Uterus (tissue), 4 donors: ENCODE measurements at places on chromosomes 2 and 18. TPM values are rescaled to one million over a fixed set of nuclear protein-coding genes. Genes with fewer than 3 reads are reported as not detected.

DNA sequence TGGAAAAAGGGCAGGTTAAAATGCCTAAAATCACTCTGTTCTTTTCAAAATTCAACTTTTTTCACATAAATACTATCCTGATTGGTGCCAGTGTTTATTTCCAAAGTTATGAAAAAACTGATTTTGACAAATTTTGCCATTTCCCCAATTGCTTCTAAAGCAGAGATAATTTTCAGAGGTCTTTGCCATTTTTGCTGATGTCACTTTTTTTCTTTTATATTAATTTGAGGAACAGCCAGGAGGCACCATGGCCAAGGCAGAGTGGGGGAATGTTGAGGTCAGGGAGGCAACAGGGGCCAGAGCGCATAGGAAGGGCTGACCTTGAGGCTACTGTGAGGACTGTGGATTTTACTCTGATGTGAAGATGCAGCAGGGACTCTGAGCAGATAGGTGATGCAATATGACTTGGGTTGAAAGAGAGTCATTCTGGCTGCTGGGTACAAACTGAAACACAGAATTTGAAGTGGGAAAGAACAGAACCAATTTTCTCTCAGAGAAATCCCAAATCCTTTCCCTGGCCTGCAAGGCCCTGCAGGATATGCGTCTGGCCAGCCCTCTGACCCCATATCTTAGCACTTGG is 75.1 kb upstream of the LDAH start:
- no peak for DNase-seq

The ASXL3 gene
- 25.0 TPM for total RNA-seq

The SPEG gene
- total RNA-seq = 28.1 TPM

The CROCC2 gene
- total RNA-seq = not detected

DNA sequence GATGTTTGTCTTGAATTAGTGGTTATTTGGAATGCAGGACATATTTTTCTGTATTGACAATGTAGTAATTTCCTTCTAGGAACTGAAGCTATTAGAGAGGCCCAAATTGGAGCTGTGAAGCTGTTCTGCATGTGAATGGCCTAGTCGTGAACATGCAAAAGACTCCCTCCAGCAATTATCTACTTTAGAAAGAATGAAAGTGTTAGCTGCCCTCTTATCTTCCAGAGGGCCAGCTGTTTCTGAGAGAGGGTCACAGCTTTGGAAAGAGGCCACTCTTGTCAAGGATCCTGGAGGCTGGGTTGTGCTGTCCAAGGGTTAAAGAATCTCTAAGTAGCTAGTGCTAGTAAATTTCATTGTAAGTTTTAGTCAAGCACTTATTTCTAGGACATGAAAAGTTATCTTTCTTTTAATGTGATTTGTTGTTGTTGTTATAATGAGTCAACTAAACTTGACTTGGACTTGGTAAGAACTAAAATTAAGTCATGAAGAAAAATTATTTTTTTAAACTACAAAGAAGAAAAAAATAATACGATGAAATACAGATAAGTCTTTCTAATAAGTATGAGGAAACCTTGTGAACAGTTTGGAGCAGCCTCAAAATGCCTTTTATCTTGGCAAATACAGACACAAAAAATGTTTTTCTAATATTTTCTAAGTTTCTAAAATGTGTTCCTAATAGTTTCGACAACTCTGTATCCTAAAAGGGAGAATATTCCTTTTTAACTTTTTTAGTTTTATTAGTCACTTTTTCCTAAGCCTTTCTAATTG is 36.8 kb downstream of the DPP4 start:
- DNase-seq = no peak

DNA sequence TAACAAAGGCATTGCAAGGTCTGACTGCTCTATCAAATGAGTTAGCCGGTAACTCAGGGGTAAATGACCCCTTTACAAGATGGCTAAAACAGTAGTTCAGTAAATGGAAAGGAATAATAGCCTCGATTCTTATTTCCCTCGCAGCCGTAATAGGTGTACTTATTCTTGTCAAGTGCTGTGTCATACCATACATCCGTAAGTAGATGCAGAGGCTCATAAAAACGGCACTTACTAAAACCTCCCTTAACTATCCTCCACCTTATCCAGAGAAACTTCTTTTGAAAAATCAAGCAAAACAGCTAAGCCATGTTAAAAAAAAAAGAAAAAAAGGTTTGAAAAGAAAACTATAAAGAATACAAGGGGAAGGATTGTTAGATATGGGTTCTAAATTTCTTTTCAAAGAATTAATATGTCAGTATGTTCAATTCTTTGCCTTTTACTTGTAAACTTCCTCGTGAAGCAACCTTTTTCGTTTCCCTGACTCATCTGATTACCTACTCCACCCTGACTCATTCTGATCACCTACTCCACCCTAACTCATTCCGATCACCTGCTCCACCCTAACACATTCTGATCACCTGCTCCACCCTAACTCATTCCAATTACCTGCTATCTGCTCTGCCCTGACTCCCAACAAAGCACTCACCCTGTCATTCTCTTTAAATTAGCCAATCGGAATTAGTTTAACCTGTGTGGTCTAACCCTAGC is 127.5 kb downstream of the SPAG16 start:
- DNase-seq = no peak

The DES gene
- total RNA-seq = 578 TPM

DNA sequence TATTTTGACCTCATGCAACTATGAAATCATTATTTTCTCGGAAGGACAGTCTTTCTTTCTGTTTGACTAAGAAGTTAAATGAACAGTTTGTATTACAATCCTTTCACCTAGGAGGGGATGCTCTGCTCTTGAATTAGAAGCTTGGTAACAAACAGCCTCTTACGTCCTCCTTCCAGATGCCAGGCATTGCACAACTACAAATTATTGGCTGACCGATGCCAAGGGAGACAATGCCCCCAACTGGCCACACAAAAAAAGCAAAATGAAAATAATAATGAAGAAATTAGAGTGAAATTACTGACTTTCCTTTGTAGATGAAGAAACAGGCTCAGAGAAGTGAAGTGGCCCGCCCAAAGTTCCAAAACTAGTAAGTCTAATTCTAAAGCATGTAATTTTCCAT is 177.9 kb downstream of the CYRIA start:
- DNase-seq = no peak

The EFHD1 gene
- 8.5 TPM for total RNA-seq

DNA sequence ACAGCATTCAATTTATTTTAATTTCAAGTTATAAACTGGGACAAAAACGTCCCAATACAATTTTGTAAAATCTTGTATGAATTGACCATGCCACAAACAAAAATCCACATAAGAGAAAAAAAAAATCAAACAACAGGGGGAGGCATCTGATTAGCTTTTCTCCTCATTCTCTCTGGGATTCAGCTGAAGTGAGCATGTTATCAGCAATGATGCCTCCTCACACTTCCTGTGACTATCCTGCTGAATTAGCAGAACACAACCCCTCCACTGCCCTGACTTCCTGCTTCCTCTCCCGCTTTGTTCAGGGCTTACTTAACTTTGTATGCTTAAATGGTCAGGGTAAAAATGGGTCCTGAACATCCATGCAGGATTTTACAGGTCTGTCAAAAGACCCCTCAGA is 132.2 kb upstream of the ITGB6 start:
- DNase-seq = no peak

GRCh38 chr2:172968061-172968469 is 107.6 kb upstream of the MAP3K20 start:
- peak; percentile 51 for DNase-seq

GRCh38 chr2:134072341-134072740 is 181.5 kb upstream of the MGAT5 start:
- DNase-seq = no peak

The RBM45 gene
- 5.1 TPM for total RNA-seq

The ZSWIM2 gene
- total RNA-seq = not detected

DNA sequence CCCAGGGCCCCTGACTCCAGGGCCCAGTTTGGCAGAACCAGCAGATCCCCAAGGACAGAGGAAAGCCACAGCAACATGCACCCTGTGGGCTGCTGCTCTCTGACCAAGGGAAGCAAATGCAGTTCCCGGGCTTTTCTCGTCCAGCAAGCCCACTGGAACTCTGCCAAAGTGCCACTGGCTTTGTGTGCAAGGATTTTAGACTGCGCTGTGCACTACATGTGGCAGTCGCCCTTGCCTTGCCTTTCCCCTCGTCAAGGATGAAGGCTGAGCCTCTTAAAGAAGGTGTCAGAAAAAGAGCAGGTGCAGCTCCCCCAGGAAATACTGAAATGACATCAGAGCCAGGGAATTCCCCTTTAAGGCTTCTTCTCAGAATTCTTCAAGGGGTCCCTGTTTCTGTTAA is 199.2 kb downstream of the TFCP2L1 start:
- DNase-seq = no peak

The ERBB4 gene
- 0.59 TPM for total RNA-seq

DNA sequence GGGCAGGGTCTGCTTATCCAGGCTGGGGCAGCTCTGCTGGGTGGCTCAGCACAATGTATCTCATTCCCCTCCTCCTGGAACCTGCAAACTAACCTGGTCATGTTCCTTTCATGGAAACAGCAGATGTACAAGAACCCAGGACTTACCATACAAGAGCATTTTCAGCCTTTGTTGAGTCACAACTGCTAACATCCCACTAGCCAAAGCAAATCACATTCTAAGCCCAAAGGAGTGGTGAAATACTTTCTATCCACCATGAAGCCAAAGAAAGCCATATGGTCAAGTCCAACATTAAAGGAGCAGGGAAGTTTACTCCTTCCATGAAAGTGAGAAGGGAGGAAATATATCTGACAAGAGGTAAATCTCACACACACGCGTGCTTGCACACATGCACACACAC is 163.0 kb downstream of the IRS1 start:
- DNase-seq = no peak

- DNase-seq = no peak
Measured at GRCh38 chr2:120466704-120467054, 120.7 kb downstream of the INHBB start.

- peak; percentile 15 for DNase-seq
Measured at GRCh38 chr2:240398661-240399267, 36.7 kb upstream of the GPC1 start.

GRCh38 chr2:73899801-73900336 is 7.1 kb downstream of the ACTG2 start:
- no peak for DNase-seq

- no peak for DNase-seq
Measured at GRCh38 chr2:1972948-1973347, 228.6 kb upstream of the PXDN start.

- no peak for DNase-seq
Measured at GRCh38 chr18:78868330-78869316, 111.0 kb upstream of the SALL3 start.

DNA sequence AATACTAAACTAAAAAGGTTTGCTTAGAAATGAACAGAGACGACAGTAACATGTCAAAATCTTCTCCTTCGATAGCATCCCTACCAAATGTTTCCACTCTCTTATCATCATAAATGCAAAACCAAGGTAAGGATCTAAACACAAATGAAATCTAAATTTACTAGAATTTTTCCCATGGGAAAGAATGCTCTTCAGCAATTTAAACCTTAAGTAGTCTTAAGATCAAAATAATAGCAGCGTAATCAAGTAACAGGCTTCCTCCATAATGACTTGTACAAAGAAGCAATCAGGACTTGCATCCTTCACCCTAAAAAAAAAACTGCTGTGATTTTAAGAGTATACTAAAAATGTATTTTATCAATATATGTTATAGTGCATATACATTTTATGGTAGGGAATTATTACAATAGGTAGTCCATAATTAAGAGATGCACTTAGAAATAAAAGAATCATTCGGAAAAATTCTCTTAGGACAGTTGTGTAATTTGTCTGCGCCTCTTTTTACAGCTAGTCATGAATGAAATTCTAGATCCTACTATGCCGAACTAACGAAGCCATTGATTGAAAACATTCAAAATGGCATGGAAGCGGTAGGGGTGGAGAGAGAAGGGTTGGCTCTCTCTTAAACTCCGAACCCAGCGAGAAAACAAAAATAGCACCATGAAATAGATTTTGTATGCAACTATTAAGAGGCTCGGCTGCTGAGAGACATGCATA is 1.3 kb downstream of the PGAP1 start:
- no peak for DNase-seq

- no peak for DNase-seq
Measured at GRCh38 chr2:126370201-126370600, 285.8 kb upstream of the GYPC start.

The PAX8 gene
- total RNA-seq = 6.4 TPM

DNA sequence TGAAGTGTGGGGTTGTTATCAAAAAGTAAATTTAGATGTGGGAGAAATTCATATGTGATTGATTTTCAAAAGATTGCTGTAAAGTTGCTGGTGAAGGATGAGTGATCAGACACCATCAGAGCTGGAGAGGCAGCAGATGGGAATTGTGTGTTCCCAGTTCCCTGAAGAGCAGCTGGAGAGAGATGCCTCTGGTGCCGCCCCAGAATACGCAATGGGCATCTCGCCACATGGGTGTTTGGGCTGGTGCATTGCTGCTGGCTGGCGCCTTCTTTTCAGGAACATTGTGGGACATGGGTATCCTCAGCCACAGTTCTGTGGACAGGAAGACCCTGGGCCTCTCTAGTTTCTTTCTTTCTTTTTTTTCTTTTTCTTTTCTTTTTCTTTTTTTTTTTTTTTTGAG is 11.9 kb downstream of the ATG4B start:
- no peak for DNase-seq

The OR6B2 gene
- total RNA-seq = not detected
